ENCODE measurements at places on chromosomes 16 and 17. TPM values are rescaled to one million over a fixed set of nuclear protein-coding genes. Genes with fewer than 3 reads are reported as not detected.

CCL1 gene
- not detected for total RNA-seq

TPSB2 gene
- not detected for total RNA-seq

KRT31 gene
- not detected for total RNA-seq

CHST5 gene
- total RNA-seq: not detected

SHISA9 gene
- not detected for total RNA-seq

KREMEN2 gene
- 0.23 TPM for total RNA-seq

COASY gene
- total RNA-seq: 28.9 TPM

ITGAD gene
- total RNA-seq: not detected

C16orf86 gene
- total RNA-seq: 10.3 TPM

FOXN1 gene
- 0.12 TPM for total RNA-seq

PHF12 gene
- 16.8 TPM for total RNA-seq

RNF222 gene
- total RNA-seq: not detected

LAT gene
- 6.7 TPM for total RNA-seq

TPSAB1 gene
- total RNA-seq: not detected

ALDH3A1 gene
- total RNA-seq: not detected

EMP2 gene
- total RNA-seq: 27.9 TPM

MT1X gene
- total RNA-seq: 526 TPM

CFAP119 gene
- total RNA-seq: 0.60 TPM

RAB37 gene
- not detected for total RNA-seq

CSH2 gene
- total RNA-seq: not detected

PDE6G gene
- total RNA-seq: not detected

ZG16B gene
- total RNA-seq: 2.1 TPM

CACNG1 gene
- total RNA-seq: 0.51 TPM

KRT39 gene
- not detected for total RNA-seq

KRTAP1-5 gene
- not detected for total RNA-seq

HNF1B gene
- not detected for total RNA-seq

CTRL gene
- total RNA-seq: not detected

PIPOX gene
- 1.1 TPM for total RNA-seq

CETP gene
- total RNA-seq: not detected

KPNA2 gene
- total RNA-seq: 56.5 TPM

USP6 gene
- not detected for total RNA-seq

HOXB9 gene
- total RNA-seq: 2.8 TPM

CX3CL1 gene
- 0.09 TPM for total RNA-seq

ACAP1 gene
- not detected for total RNA-seq

KCNAB3 gene
- not detected for total RNA-seq

EPN2 gene
- total RNA-seq: 18.4 TPM

SLC12A3 gene
- total RNA-seq: not detected

SSTR5 gene
- total RNA-seq: not detected

ZFPM1 gene
- total RNA-seq: 2.8 TPM

TMEM98 gene
- 110 TPM for total RNA-seq
